T-helper 9 cell (primary cell): ENCODE measurements at places on chromosomes 16 and 17.

DNA sequence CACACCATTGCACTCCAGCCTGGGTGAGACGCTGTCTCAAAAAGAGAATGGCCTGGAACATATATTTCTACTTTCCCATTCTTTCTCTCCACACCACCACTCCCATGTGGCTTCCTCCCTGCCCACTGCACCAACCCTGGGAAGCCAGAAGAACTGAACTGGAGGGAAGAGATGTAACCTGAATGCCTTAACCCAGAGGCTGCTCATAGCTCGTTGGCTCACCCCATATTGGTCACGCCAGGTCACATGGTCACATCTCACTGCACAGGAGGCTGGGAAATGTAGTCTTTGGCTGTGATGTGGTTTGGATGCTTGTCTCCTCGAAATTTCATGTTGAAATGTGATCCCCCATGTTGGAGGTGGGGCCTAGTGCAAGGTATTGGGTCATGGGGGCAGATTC lies 5.9 kb upstream of the DNAH17 start:
- no peak for DNase-seq

GRCh38 chr17:35299135-35299534 lies 56.3 kb downstream of the SLFN5 start:
- DNase-seq, result no peak

DNA sequence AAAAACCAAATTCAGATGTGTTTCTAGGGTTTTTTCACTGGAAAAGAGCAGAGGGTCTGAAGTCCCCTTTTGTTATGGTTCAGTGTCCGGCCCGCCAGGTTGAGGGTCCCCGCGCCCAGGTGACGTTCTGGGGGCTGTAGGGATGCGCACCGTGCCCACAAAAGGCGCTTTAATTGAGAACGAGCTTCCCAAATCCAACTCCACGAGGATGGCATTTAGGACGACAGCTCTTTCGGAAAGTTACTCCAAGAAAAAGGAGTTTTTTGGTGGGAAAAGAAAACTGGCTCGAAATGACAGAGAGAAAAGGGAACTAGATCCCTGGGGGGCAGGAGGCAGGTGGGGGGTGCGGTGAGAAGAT lies 15.9 kb upstream of the ZFHX3 start:
- DNase-seq, result no peak

- DNase-seq, result no peak
These were observed 25.4 kb downstream of the DNAJA2 start for GRCh38 chr16:46947900-46948547.

GRCh38 chr17:31521632-31522283 lies 130.3 kb downstream of the RAB11FIP4 start:
- DNase-seq, result no peak

- no peak for DNase-seq
These were observed 96.0 kb downstream of the YPEL2 start for GRCh38 chr17:59427425-59427921.
